ENCODE measurements at places on chromosomes 6 and 20. TPM values are rescaled to one million over a fixed set of nuclear protein-coding genes. Genes with fewer than 3 reads are reported as not detected.

DNA sequence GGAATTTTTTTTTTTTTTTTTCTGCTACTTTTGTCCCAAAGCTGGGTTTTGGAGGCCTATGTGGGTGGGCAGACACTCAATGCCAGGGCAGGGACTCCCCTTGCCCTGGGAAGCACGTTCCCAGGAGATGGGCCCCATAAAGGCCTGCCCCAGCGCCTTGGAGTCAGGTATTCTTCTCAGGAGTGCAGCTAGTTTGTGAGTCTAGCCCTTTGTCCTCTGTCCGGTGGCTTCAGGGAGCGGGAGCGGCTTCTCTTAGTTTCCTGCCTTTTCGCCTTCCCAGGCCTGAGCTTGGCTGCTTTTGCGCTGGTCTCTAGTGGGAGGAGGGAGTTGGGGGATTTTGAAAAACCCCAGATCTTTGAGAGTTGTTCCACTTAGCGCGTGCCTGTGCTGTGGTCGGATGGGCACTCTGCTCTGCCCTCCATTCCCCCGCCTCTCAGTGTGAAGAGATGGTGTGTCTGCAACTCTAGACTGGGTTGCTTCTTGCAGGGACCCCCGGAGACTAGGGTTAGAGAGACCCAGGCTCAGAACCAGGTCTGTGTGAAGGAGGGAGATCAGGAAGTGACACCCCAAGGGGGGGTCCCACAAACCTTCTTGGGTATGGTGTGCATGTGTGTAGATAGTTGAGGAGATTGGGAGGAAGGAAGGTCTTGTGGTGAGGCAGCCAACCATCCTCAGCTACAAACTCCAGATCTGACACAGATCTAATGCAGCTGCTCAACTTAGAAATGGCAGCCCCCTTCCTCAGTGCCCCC lies 1.3 kb downstream of the PLCG1 start:
- no peak for DNase-seq

DNA sequence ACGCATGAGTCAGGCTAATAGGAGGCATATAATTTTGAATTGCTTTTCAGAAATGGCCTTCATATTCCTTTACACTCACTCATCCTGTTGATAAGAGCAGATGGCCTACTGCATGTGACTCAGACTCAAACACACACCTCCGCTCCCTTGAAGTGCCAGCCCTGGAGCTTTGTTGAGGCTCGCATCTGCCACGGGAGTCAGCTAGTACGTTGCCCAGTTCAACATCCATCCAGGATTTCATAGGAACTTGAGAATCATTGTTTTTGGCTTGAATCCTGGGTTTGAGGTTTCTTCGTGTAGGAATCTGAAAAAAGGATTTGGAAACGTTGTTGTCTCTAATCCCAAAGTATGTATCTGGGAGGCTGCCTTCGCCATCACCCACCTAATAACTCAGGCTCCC lies 87.4 kb upstream of the JAG1 start:
- no peak for DNase-seq

RFX6 gene
- total RNA-seq = 0.22 TPM

GRCh38 chr6:11379805-11380204 lies 147.3 kb upstream of the NEDD9 start:
- DNase-seq = no peak

PPP1R3D gene
- total RNA-seq = 4.0 TPM

DNA sequence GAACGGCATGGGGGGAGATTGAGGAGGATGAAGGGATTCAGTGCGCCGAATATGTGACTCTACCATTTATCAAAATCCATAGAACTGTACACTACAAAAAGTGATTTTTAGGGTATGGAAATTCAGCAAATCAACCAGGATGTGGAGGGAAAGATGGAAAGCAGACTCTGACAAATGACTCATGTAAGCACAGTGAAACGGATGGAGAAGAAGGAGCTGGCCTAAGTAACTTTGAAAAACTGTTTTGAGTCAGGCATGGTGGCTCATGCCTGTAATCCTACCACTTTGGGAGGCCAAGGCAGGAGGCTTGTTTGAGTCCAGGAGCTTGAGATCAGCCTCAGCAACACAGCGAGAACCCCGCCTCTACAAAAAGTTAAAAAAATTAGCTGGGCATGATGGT lies 39.2 kb downstream of the MUC22 start:
- no peak for DNase-seq

MTFR2 gene
- 4.0 TPM for total RNA-seq
